ENCODE measurements at places on chromosomes 1 and 21. TPM values are rescaled to one million over a fixed set of nuclear protein-coding genes. Genes with fewer than 3 reads are reported as not detected.

- no peaks in the 10 kb centered on the region for H3K4me1 ChIP-seq
- H3K27ac ChIP-seq, result no peak overlapping the region
- no peaks in the 10 kb centered on the region for H3K36me3 ChIP-seq
- DNase-seq, result no peak
- no peaks in the 10 kb centered on the region for H3K27me3 ChIP-seq
These were observed 262.1 kb upstream of the VAMP3 start for GRCh38 chr1:7508934-7509519.

DNA sequence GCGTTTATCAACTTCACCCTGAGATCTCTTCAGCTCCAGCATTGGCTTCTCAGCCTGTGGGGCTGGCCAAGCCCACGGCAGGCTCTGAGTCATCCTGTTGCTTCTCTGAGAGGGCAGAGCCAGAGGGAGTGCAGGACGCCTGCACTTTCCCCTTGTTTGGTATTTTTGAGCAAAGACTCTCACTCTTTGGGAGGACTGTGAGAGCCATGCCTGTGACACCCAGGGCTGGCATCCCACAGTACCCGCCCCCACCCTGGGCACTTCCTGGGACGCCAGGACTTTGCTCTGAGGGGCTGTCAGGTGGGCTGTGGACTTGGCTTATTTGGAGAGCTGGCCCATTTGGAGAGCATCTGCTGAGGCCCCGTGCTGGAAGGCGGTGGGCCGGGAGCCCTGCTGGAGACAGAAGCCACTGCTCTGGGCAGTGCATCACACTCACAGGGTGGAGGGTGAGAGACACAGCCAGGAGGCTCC is 37.4 kb downstream of the VANGL1 start:
- no peak for DNase-seq
- no peak overlapping the region for H3K4me3 ChIP-seq
- H3K27me3 ChIP-seq, result no peaks in the 10 kb centered on the region
- no peak overlapping the region for H3K27ac ChIP-seq
- H3K36me3 ChIP-seq, result peaks cover 8% of the 10 kb centered on the region

Gene ATP1A4
- total RNA-seq, result not detected

- no peak overlapping the region for H3K4me3 ChIP-seq
- H3K4me1 ChIP-seq, result no peaks in the 10 kb centered on the region
- no peaks in the 10 kb centered on the region for H3K36me3 ChIP-seq
- no peak overlapping the region for H3K27ac ChIP-seq
- H3K27me3 ChIP-seq, result no peaks in the 10 kb centered on the region
- DNase-seq, result no peak
These were observed 66.7 kb downstream of the MAGI3 start for GRCh38 chr1:113456967-113457366.

GRCh38 chr1:193569096-193569982 is 382.9 kb upstream of the B3GALT2 start:
- H3K4me3 ChIP-seq, result no peak overlapping the region
- H3K27ac ChIP-seq, result peak overlapping the region; percentile 60
- H3K27me3 ChIP-seq, result no peaks in the 10 kb centered on the region
- H3K36me3 ChIP-seq, result peaks cover 47% of the 10 kb centered on the region

Gene S100A9
- not detected for total RNA-seq

DNA sequence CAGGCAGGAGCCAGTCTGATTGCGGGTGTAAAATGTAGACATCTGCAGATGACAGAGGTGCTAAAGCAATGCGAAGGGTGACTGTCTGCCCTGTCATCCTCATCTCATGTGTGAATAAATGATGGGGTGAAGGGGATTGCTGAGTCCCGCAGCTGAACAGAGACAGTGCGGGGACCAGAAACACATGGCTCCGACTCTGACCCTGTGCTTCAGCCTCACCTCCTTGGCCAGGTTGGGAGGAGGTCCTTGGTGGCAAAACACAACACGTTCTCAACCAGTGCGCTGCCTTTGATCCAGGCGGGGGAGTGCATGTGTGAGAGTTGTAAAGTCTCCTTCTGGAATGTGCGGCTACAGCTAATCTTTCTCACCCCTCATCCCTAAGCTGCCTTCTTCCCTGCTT is 32.0 kb upstream of the TTC22 start:
- peaks cover 18% of the 10 kb centered on the region for H3K27me3 ChIP-seq
- H3K4me3 ChIP-seq, result no peak overlapping the region
- no peaks in the 10 kb centered on the region for H3K4me1 ChIP-seq
- H3K27ac ChIP-seq, result no peak overlapping the region
- no peak for DNase-seq

DNA sequence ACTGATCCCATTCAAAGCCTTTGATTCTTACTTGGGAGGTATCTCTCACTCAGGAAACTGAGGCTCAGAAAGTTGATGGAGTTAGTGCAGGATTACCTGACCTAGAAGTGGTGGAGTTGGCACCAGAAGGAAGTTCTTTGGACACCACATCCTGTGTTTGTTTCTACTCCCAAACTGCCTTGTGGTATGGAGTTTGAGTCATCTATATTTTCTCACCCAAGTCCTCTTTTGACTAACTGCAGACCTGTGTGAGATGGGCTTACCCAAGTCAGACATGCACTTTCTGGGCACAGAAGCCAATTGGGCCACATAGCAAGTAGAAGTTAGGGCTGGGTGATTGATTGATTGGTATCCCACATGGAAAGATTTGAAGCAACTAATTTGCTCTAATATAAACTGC is 36.1 kb downstream of the FGGY start:
- DNase-seq, result peak; percentile 73
- peaks cover 34% of the 10 kb centered on the region for H3K4me1 ChIP-seq
- H3K27me3 ChIP-seq, result no peaks in the 10 kb centered on the region
- no peak overlapping the region for H3K4me3 ChIP-seq

DNA sequence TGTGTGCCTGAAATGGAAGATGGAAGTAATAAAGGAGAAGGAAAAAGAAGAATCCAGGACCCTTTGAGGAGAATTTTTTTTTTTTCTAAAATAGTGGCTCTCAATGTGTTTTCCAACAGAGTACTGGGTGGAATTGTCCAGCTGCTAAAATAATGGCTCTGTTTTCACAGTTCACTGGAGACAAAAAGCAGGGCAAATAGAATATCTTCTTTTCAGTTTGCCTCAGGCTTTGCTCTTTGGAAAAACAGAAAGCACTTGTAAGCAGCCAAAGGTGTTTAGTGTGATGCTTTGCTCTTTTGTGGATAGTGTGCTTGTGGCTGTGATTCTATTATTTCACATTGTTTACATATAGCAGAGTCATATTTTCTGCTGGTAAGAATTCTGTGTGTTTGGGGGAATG is 77.4 kb upstream of the MROH9 start:
- H3K27ac ChIP-seq, result no peak overlapping the region
- no peaks in the 10 kb centered on the region for H3K27me3 ChIP-seq
- peaks cover 3% of the 10 kb centered on the region for H3K4me1 ChIP-seq
- DNase-seq, result no peak
- H3K36me3 ChIP-seq, result no peaks in the 10 kb centered on the region

- H3K27ac ChIP-seq, result no peak overlapping the region
- DNase-seq, result no peak
- no peak overlapping the region for H3K4me3 ChIP-seq
- H3K36me3 ChIP-seq, result no peaks in the 10 kb centered on the region
- H3K27me3 ChIP-seq, result peaks cover 8% of the 10 kb centered on the region
These were observed 195.8 kb downstream of the MATN1 start for GRCh38 chr1:30527511-30528140.

Gene PMF1
- 72.5 TPM for total RNA-seq

- H3K36me3 ChIP-seq, result no peaks in the 10 kb centered on the region
- no peak for DNase-seq
- no peaks in the 10 kb centered on the region for H3K4me1 ChIP-seq
- no peak overlapping the region for H3K27ac ChIP-seq
- H3K27me3 ChIP-seq, result no peaks in the 10 kb centered on the region
- no peak overlapping the region for H3K4me3 ChIP-seq
These were observed 44.8 kb upstream of the KAZN start for GRCh38 chr1:14553711-14554110.

GRCh38 chr1:201584471-201585092 is 45.7 kb downstream of the NAV1 start:
- no peaks in the 10 kb centered on the region for H3K4me1 ChIP-seq
- no peak overlapping the region for H3K4me3 ChIP-seq
- DNase-seq, result no peak
- H3K36me3 ChIP-seq, result no peaks in the 10 kb centered on the region

DNA sequence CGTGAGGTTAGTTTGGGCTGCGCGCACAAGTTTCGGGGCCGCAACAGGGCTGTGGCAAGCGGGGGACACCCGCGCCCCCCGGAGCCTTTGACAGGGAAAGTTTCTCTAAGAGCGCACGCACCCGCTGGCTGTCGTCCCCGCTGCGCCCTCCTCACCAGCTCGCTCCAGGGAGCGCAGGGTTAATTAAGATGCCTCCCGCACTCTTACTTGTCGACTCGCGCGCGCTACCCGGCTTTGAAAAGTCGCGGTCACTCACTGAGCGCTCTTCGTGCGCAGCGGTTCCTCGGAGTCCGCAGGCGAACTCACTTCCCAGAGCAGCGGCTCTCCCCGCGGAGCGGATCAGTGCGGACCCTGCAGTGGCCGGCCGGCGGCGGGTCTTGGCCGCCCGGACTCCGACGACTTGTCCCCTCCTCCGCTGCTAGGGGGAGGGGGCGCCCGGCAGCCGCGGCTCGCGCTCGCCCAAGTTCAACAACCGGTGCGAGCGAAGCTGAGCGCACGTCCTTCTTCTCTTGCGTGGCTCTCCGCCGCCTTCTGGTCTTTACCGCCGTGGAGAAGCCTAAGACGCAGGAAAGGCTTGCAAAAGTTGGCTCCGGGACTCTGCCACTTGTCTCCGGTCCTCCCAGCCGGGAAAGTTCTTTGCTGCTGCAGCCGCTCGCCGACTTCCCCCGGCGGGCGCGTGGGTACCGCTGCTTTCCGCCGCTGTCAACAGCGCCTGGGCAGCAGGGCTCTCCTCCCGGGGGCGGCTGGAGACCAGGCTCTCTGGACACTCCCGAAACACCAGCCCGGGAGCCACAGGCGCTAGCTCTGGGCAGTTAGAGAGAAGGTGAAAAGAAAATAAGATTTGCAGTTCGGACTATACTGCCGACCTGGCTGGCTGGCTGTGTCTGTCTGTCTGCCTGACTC is 506 bp downstream of the JUN start:
- peaks cover 9% of the 10 kb centered on the region for H3K27me3 ChIP-seq
- peak overlapping the region; percentile 86 for H3K4me3 ChIP-seq
- peaks cover 23% of the 10 kb centered on the region for H3K36me3 ChIP-seq
- peaks cover 14% of the 10 kb centered on the region for H3K4me1 ChIP-seq
- peak overlapping the region; percentile 94 for H3K27ac ChIP-seq
- no peak for DNase-seq

GRCh38 chr1:212488436-212489283 is 55.9 kb downstream of the NENF start:
- DNase-seq, result peak; percentile 54
- peaks cover 11% of the 10 kb centered on the region for H3K4me1 ChIP-seq

- H3K4me3 ChIP-seq, result no peak overlapping the region
- no peaks in the 10 kb centered on the region for H3K27me3 ChIP-seq
- DNase-seq, result no peak
- H3K4me1 ChIP-seq, result peaks cover 3% of the 10 kb centered on the region
- H3K36me3 ChIP-seq, result peaks cover 5% of the 10 kb centered on the region
These were observed 608.5 kb downstream of the SMYD3 start for GRCh38 chr1:245898581-245898980.

DNA sequence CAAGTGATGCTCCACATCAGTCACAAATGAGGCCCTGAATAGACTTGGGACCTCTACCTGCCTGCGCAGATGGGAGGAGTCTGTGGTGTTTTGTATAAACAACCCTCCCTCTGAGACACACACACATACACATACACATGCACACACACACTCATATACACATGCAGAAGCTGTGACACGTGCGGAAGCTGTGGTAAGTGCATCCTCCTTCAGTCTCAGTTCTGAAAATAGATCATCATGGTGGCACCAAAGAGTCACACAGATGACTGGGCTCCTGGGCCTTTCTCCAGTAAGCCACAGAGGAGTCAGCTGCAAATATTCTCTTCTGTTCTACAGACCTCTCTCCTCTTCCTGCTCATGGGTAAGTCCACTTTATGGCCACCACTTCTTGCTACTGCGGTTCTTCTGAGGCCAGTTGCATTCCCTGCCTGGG is at the start of gene LY9:
TSS of gene LY9 (plus strand) at position 224 of the 433 bp plus-strand sequence. CDS start at position 238, 14 bp downstream.
- H3K4me3 ChIP-seq, result peak within 1 kb of the TSS; percentile 74
- peak within 1 kb of the TSS; percentile 89 for H3K27ac ChIP-seq
- peaks cover 27% of the 10 kb centered on the region for H3K27me3 ChIP-seq
- peak; percentile 93 for DNase-seq

DNA sequence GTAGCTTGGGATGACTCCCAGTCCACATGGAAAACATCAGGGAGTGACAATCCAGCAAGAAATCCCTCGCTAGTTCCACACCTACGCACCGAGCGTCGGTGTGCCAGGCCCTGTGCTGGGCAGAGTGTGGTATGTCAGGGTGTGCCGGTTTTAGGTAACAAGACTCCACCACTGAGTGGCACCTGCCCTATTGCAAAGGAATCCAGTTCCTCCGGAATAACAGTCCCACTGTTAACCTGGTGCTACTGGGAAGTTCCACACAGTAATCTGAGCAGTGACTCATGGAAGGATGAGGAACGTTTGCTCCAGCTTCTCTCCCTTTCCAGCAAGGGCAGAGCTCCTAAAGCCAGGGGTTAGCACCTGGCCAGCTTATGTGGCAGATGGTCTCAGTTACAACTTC is 14.3 kb downstream of the RNF207 start:
- no peak for DNase-seq
- H3K36me3 ChIP-seq, result peaks cover 24% of the 10 kb centered on the region
- no peak overlapping the region for H3K27ac ChIP-seq
- no peak overlapping the region for H3K4me3 ChIP-seq

GRCh38 chr1:63155437-63155836 is 166.9 kb upstream of the FOXD3 start:
- no peak for DNase-seq
- H3K4me1 ChIP-seq, result no peaks in the 10 kb centered on the region
- no peak overlapping the region for H3K4me3 ChIP-seq
- no peaks in the 10 kb centered on the region for H3K36me3 ChIP-seq

DNA sequence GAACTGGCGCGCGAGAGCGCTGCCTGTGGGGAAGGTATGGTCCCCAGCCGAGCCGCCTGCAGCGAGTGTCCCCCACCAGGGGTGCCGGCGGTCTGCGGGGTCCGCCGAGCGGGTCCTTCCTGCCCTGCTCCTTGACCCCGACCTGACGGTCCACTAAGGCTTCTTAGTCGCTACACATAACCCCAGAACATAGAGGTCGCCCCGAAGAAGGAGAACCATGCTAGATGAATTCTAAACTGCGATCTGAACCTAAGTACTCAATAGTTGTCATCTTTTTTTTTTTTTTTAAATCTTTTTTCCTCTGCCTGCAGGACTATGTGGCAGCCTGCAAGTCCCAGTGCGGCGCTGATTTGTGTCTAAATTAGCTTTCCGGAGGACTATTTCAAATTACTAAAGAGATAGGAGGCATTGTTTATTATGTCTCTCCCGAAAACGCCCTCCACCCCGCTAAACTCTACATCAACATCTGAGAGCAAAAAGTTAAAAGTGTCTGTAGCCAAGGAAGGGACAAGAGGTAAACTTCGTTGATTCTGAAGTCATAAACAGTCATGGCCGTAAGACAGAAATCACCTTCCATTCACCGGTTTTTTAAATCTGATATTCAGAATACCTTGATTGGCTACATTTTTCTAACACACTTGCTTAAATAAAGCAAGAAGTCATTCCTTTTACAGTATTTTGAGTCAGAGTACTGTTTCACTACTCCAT is 476 bp downstream of the AXDND1 start:
- DNase-seq, result no peak
- H3K36me3 ChIP-seq, result no peaks in the 10 kb centered on the region
- peaks cover 8% of the 10 kb centered on the region for H3K4me1 ChIP-seq
- peak overlapping the region; percentile 97 for H3K27ac ChIP-seq
- peak overlapping the region; percentile 79 for H3K4me3 ChIP-seq

GRCh38 chr1:38402230-38402815 is 355.7 kb upstream of the POU3F1 start:
- H3K4me3 ChIP-seq, result no peak overlapping the region
- DNase-seq, result no peak
- H3K27ac ChIP-seq, result no peak overlapping the region

Data from activated CD8-positive, alpha-beta memory T cell treated with anti-CD3 and anti-CD28 coated beads, Interleukin-2, amount 10 ng/mL, durations not matched to agents 7 days and 5 days (primary cell).